CD4-positive, alpha-beta T cell treated with Interleukin-15 for 4 hours (primary cell): ENCODE measurements at places on chromosomes 2 and 18.

- DNase-seq = no peak
Measured at GRCh38 chr2:287911-288757, at the start of gene ALKAL2. ALKAL2 (minus strand) TSS chr2:288091; CDS start chr2:287835, 256 bp downstream.

GRCh38 chr2:204207866-204208265 is 271.3 kb downstream of the ICOS start:
- DNase-seq = no peak

- DNase-seq = no peak
Measured at GRCh38 chr2:136013136-136013685, 27.8 kb upstream of the DARS1 start.

DNA sequence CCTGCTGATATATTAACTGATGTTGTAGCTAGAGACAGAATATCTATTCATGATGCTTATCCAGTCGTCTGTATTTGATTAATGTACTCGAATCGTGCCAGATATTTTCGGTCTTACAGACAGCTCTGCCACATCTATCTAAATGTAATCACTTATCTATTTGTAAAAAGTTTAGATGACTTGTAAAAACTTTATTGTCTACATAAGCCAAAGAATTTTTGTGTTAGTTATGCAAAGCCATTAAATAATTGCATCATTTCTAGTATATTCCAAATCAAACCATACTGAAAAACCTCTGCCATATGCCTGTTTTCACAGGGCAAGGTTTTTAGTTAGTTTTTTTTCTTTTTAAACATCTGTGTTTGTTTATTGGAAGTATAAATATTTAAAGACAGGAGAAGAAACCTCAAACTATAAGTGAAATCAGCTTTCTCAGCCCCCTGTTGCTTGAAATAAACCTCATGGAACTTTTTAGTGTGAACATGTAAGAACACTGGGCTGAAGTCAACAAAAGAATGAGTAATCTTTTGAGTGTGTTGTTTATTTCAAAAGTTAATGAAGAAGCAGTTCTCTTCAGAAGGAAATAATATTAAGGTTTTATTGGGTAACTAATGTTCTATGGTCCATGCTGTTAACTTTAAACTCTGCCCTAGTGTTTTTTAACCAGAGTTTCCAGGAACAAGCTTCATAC is 657.6 kb upstream of the SYT4 start:
- no peak for DNase-seq

GRCh38 chr2:145096582-145096981 is 576.7 kb upstream of the ZEB2 start:
- no peak for DNase-seq

GRCh38 chr2:199751492-199752120 is 99.4 kb downstream of the FTCDNL1 start:
- DNase-seq = no peak

GRCh38 chr2:43265421-43265820 is 39.0 kb upstream of the ZFP36L2 start:
- DNase-seq = no peak

DNA sequence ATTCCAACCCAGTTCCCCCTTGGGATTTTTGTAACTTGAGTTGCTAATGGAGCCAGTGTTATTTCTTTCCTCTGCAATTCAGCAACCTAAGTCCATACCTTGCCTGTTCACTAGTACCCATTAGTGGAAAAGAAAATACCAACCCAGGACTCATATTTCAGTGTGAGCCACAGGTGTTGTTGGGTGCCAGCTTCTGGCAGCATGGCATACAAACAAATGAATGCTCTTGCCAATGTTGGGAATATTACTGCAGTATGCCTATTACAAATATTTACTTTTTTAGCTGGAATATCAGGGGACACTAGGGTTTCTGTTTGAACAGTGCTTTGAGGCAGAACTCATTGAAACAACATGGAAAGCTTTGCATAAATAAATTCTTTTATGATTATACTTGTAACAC is 130.2 kb downstream of the NCKAP5 start:
- DNase-seq = no peak

DNA sequence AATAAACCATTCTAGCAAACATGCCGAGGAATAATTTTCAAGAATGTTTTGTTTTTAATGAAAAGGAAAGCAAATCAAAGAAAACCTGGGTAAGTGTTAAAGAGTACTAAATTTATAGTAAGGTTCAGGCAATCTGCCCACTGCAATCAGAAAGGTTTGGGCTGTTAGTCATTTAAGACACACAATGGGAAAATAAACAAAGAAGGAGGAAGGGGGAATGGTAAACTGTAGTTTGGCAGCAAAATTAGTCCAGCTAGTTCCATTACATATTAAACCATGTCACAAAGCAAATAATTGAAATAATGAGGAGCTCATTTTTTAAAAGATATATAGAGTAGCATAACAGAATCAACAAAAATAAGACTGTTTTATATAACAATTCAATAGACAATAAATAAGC is 87.5 kb upstream of the COPS8 start:
- no peak for DNase-seq

DNA sequence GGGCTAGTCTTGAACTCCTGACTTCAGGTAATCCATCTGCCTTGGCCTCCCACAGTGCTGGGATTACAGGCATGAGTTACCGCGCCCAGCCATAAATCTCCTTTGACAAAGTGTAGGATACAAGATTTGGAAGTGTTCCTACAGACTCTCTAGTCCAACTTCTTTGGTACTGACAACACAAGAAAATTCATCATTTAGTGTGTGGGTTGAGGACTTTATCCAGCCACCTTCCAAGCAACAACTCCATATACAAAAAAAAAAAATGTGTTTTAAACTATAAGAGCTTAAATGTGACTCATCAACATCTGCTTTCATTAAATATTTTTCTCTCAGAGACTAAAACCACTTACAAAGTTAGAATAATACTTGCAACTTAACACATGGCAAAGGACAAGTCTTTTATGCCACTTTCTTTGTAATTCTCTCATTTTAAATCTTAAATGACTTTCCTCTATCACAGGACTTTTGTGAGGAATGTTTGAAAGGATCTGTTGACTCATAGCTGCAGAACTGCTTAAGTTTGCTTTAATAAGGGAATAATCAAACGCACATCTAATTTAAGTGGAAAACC is 46.2 kb upstream of the ITGAV start:
- DNase-seq = no peak

GRCh38 chr2:157830696-157831570 is 45.2 kb downstream of the ACVR1 start:
- no peak for DNase-seq

DNA sequence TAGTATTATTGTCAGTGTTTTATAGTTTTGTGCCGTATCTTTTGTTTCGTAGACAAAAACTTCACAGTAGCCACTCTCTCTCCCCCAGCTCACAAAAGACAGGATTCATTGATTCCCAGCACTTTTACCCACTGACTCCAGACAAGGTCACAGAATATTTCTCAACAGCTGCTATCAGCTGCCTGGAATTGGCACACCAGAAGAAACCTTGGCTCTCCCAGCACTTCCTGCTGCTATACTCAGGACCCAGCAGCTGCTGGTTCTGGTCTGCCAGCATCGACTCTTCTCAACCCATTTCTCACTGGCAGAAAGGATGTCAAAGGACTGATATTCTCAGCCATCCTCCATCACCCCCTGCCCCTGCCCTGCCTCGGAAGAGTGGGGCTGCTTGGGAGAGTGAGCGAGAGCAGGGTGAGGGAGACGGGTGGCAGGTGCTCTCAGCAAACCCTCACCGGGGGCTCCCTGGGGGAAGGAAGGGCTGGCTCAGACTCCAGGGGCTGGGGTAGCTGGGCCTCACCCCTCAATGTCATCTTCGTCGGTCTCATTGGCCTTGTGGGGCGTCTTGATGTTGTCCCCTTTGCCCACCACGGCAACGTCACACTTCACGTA is 6.1 kb upstream of the OTOF start:
- DNase-seq = no peak

DNA sequence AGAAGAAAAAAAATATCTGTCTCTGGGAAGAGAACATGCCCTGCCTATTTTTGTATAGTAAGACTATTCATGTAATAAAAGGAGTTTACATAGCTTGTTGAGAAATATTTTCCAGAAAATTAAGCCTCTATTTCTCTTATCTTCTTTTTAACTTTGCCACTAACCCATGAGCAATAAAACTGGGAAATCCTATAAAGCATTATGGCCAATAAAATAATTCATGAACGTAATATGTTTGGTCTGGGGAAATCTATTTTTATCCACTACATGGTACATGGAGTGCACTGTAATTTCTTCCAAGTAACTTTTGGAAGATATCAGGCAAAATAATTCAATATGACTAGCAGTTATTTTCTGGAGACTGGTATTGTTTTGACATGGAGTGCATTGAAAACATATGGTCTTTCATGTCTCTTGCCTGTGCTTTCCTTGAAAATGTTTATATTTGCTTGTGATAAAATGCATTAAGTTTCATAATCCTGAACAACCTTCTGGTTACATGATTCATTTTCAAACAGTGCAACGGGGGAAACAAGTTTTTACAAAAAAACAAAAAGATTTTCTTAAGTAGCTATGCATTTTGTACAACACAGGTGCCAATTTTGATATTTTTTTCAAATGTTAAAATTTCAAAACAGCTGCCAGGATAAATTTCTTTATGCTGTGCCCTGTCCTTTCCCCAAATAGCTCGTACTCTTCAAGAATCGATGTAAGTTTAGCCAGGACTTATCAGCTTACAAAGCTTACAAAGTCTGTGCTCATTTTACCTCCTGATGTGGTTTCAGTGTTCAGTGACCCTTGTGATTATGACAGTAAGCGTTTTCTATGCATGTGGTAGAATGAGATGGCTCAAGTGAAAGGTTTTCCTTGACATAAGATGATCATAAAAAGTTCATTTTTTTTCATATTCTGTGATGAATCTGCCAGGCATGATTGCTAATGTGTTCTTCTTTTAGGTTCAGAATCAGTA is 194.5 kb downstream of the UBE2E3 start:
- DNase-seq = no peak

DNA sequence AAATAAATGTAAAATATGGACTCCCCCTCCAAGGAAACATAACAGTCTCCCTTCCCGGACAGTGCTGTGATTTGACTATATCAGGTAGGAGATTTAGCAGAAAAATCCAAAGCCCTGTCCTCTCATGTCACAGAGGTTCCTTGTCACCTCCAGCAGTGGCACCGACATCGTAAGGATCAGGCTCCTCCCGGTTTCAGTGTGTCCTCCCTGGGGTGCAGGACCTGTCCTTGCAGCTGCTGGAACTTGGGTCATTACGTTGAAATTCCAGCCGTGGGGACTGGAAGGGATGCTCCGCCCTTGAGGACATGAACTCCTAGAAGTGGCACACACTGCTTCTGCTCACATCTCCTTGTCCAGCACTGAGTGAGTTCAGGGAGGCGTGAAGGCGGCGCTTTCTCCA is 101.1 kb upstream of the ODC1 start:
- no peak for DNase-seq

DNA sequence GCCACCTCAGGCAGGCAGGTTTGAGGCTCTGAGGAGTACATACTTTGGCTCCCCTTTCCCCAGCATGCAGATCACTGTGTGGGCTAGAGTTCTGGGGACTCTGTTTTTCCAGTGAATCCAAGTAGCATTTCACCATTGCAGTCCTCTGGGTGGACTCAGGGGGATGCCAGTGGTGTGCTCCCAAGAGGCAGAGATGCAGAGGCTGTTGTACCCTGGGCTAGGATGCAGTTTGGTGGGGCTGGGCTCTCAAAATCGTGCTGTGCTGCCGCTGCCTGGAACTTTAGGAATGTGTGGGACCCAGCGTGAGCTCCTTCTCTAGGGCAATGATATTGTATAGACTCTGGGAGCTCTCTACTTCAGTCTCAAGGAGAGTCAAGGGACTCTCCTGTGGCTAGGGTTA is 104.9 kb downstream of the MYO3B start:
- DNase-seq = no peak

- DNase-seq = no peak
Measured at GRCh38 chr2:120592084-120592483, 143.6 kb upstream of the GLI2 start.

- DNase-seq = no peak
Measured at GRCh38 chr2:505941-506340, 171.3 kb downstream of the TMEM18 start.

- DNase-seq = no peak
Measured at GRCh38 chr2:164710837-164711765, 89.8 kb upstream of the GRB14 start.

- DNase-seq = no peak
Measured at GRCh38 chr2:182649316-182649715, 66.7 kb upstream of the DNAJC10 start.

- DNase-seq = no peak
Measured at GRCh38 chr18:75066936-75067335, 142.0 kb downstream of the PTGR3 start.

- no peak for DNase-seq
Measured at GRCh38 chr2:135144343-135144742, 92.3 kb downstream of the RAB3GAP1 start.

DNA sequence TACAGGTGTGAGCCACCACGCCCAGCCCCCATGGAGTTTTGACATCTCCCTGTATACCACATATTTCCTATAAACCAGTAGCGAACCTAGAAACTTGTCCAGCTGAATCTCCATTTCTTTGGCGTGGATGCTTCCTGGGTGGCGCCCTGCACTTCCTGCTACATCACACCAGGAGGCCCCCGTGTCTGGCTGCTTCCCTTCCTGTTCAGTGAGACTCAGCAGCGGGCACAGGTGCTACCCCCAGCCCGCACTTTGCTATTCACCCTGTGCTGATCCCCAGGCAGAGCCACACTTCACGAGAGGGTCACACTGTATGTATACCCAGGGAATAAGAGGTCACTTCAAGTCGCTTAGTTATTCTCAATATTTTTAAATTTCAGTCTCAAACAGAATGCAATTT is 35.0 kb downstream of the CYP27C1 start:
- no peak for DNase-seq
